ENCODE measurements at places on chromosomes 11 and 22.

- no peak for DNase-seq
Measured at GRCh38 chr11:106218106-106218505, 140.6 kb downstream of the AASDHPPT start.

DNA sequence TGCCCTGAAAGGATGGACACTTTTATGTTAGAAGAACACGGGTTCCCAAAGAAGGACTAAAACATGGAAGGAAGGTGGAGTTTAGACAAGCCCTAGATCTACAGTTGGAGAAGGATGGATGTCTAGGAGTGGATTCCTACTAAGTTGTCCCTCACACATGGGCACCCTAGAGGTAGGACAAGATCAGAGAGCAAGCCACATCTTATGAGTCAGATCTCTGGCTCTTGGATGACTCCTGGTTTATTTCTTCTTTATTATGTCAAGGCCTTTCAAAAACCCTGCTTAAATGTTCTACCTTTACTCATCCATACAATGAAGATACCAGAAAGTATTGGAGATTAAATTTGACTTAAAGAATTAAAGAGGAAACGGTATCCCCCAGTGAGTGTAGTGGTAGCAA lies 34.4 kb downstream of the PRCP start:
- no peak for DNase-seq

DNA sequence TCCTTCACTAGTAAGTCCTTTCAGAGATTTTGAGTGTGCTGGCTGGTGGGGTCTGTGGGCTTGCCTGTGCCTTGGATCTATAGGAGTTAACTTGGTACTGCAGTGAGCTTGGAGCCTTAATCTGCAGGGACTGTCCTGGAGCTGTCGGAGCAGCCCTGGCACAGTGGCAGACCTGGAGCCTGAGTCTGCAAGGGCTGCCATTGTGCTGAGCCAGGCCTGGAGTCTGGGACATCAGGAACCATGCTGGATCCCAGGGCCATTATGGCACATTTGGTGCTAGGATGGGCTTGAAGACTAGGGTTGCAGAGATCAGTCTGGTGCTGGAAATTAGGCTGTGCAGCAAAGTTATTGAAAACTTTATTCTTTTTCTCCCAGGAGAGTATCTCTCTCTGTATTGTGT lies 665.4 kb downstream of the METTL15 start:
- DNase-seq, result no peak

- DNase-seq, result no peak
Measured at GRCh38 chr22:28237112-28237511, 318.1 kb upstream of the PITPNB start.

- DNase-seq, result no peak
Measured at GRCh38 chr11:24514219-24514594, 17.4 kb downstream of the LUZP2 start.

DNA sequence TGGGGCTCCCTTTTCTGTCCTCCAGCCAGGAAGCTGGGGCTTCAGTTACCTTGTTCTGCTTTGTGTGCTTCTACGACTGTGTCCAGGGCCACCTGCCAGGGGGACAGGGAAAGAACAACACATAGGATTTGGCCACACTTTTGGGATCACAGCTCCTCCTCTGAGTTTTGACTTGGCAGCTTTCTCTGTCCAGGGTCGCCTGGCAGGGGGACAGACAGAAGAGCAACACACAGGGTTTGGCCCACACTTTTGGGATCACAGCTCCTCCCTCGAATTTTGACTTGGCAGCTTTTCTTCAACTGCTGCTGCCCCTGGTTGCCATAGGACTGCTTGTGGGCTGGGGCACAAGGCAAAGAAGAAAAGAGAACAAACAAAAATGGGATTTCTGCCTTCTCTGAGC lies 19.1 kb downstream of the INCENP start:
- no peak for DNase-seq

DNA sequence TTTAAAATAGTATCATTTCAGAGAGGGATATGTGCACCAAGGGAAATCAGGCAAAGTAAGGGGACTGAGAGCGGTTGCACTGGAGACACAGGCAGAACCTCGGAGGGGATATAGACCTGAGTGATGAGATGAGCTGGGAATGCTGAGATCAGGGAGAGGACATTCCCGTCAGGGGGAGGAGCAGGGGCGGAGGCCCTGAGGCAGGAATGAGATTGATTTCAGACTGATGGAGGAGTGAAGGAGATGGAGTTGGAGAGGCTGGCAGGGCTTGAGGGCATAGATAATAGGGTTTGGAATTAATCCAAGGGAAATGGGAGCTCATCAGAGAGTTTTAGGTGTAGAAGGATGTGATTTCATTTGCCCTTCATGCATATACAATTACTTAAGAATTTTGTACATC lies 13.2 kb downstream of the CD6 start:
- no peak for DNase-seq

- no peak for DNase-seq
Measured at GRCh38 chr11:132993991-132994502, 538.3 kb downstream of the OPCML start.

Data from CD4-positive, CD25-positive, alpha-beta regulatory T cell (primary cell).